ENCODE measurements at places on chromosomes 7 and 10.

DNA sequence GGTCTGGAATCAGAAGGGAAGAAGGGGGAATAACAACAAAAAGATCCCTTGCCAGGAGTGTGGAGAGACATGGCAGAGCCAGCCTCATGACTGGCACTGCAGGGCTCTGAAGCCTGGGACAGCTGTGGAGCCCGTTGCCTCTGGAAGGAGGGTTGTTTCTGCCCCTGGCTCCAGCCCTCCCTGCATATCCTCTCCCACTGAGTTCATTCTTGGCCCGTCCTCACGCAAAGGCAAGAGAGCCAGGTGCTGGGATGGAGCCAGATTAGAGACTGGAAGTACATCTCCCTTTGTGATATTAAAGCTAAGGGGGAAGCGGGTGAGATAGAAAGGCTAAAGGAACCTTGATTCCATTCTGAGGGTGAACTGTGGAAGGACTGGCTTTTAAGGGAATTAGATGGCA, 141.5 kb upstream of the NPVF start:
- no peak for DNase-seq

GRCh38 chr10:6647811-6648526, 67.9 kb upstream of the PRKCQ start:
- DNase-seq: no peak

- DNase-seq: no peak
These were observed 193.6 kb downstream of the MLLT10 start for GRCh38 chr10:21727452-21728168.

DNA sequence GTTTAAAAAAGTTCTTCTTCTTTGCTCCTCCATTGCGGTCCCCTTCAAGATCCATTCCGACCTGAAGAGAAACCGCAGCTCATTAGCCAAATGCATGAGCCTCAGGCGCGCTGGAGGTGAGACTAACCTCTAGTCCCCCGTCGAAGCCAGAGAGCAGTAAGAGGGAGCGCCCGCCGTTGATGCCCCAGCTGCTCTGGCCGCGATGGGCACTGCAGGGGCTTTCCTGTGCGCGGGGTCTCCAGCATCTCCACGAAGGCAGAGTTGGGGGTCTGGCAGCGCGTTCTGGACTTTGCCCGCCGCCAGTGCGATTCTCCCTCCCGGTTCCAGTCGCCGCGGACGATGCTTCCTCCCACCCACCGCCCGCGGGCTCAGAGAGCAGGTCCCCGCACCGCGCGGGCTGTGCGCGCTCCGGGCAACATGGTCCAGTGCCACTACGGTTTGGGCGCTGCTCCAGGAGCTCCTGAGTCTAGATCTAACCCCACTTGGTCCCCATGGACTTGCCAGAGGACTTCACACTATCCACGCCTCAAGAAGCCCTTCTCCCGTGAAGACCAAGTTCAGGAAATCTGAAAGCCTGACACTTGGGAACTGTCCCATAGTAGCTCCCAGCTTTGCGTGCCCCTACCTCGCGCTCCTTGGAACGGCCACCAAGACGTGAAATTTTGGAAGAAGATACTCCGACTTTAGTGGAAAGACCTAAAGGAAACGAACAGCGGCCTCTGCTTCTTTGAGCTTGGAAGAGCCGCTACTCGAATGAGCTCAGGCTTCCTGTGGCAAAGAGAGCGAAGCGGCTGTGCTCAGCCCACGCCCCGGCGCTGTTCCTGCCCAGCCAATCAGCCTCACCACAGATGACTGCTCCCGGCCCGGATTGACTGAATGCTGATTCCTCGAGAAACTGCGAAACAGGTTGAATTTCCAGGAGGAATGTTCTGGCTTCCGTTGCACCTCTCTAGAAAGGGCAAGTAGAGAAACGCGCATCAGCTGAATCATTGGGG, at the start of gene ABCB1:
Gene ABCB1, minus strand, starts transcription at position 755 of the 995 bp plus-strand sequence. Its CDS starts 700 bp downstream, at position 55.
- DNase-seq: peak; percentile 82

DNA sequence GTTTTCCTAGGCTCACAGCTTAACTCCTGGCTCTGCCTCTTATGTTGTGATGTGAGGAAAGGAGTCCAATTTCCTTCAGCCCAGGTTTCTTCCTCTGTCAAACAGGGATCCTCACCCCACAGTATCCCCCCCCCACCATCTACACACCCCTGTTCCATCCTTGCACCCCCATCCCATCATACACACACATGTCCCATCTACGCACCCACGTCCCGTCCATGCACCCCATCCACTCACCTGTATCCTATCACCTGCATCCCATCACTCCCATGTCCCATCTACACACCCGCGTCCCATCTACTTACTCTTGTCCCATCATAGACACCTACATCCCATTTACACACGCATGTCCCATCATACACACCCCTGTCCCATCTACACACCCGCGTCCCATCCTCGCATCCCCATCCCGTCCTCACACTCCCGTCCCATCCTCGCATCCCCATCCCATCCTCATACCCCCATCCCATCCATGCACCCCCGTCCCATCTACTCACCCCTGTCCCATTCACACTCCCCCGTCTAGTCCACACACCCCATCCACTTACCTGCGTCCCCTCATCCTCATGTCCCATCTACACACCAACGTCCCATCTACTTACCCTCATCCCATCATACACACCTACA, 117.3 kb downstream of the TRRAP start:
- no peak for DNase-seq

GRCh38 chr10:132892004-132892403, 50.4 kb downstream of the CFAP46 start:
- DNase-seq: no peak

DNA sequence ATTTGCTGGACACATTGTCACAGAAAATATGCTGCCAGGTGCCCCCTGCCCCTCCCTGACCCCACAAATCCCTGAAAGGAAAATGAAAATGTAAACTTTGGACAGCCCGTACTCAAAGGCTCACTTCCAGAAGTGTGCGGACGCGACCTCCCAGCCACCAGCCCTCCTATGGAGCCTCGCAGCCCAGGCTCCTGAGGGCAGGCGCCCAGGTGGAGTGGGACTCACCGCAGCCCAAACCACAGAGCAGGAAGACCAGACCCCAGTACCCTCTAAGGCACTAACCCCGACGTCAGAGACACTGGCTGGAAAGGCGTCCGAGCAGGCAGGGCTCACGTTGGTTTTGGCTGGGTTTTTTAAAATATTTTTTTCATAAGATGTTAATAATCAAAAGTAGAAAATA, 57.3 kb downstream of the CSGALNACT2 start:
- no peak for DNase-seq

GRCh38 chr7:105474045-105474444, 48.0 kb downstream of the PUS7 start:
- no peak for DNase-seq

- no peak for DNase-seq
These were observed 34.3 kb upstream of the PHF14 start for GRCh38 chr7:10939237-10939910.

- DNase-seq: no peak
These were observed 65.8 kb upstream of the WNT16 start for GRCh38 chr7:121262969-121263368.

Measured in mucosa of descending colon (tissue), 3 donors.